ENCODE measurements at places on chromosomes 11 and 22.

DNA sequence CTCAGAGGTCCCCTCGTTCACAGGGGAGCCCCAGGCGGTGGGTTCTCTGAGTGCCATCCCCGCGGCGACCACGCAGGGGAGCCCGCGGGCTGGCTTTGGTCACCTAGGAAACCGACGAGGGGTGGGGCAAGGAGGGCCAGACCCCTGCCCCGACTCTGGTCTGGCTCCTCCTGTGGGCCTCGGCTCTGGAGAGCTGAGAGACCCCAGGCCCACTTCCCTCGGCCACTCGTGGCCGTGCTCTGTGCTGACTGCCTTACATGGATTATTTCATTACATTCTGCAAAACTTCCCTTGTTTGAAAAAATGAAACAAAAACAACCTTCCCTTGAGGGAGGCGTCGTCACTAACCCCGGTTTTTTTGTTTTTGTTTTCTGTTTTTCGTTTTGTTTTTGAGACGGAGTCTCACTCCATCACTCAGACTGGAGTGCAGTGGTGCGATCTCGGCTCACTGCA, 15.1 kb upstream of the CYTH4 start:
- DNase-seq: peak; percentile 65

DNA sequence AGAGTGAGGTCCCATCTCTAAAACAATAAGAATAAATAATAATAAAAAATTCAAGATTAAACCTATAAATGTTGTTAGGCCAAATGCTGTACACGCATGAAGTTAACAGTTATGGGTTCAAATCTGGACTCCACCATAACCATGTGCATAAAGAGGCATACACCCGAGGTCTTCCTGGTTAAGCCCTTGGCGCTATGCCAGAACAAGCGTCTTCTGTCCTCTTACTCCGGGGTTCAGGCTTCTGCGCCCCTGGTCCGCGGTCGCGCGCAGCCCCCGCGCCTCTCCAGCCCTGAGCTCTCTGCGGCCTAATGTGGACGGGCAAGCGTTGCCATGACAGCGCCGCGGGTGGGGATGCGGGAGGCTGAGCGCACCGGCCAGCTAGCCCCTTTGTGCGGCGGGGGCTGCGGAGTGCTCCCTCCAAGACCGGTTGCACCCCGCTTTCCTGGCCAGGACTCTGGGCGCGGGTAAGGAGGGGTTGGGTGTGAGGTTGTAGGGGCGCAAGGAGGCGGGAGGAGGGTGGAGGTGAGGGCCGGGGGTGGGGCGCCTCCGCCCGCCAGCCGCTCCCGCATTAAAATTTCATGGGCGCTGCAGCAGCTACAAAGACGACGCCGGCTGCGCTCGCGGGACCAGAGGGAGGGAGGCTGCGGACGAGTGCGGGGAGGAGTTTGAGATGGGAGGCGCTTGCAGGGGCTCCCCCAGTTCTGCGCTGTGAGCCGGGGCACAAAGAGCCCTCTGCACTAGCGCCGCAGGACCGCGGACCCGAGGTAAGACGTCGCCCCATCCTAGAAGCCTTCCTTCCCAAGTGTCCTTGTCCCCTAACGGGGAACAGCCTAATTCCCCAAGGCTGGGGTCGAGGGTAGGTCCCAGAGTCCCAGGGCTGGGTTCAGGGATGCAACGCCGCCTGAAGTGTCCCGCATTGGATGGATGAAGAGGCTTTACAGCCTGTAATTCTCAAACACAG, at the start of gene MIAT:
TSS of gene MIAT (plus strand) at position 698 of the 961 bp plus-strand sequence.
- no peak for DNase-seq

DNA sequence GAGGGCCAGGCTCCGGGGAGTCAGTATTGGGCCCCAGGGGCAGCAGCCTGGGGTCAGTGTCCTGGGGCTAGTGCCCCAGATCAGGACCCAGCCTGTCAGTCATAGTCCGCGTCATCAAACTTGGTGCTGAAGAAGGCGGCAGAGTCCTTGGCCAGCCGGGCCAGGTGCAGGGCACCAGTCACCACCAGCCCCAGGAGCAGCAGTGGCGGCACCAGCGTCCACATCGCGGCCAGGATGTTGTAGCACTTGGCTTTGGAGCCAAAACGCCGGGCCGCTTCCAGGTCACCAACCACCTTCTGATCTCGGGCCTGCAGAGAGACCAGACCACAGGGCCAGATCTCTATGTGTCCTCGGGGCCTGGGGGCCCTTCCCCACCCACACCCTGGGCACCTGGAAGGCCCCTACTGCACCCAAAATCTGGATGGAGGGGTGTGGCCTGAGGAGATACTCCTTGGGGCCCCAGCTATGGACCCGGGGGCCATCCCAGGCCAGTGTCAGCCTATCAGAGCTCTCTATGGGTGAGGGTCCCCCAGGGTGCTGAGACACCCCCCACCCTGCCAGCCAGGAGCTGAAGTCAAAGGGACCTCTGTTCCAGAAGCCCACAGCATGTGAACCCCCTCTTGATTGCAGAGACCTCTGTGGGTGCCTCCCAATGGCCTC, 790 bp downstream of the IFITM5 start:
- DNase-seq: no peak

GRCh38 chr11:12234221-12234620, 123.8 kb downstream of the MICAL2 start:
- DNase-seq: no peak

DNA sequence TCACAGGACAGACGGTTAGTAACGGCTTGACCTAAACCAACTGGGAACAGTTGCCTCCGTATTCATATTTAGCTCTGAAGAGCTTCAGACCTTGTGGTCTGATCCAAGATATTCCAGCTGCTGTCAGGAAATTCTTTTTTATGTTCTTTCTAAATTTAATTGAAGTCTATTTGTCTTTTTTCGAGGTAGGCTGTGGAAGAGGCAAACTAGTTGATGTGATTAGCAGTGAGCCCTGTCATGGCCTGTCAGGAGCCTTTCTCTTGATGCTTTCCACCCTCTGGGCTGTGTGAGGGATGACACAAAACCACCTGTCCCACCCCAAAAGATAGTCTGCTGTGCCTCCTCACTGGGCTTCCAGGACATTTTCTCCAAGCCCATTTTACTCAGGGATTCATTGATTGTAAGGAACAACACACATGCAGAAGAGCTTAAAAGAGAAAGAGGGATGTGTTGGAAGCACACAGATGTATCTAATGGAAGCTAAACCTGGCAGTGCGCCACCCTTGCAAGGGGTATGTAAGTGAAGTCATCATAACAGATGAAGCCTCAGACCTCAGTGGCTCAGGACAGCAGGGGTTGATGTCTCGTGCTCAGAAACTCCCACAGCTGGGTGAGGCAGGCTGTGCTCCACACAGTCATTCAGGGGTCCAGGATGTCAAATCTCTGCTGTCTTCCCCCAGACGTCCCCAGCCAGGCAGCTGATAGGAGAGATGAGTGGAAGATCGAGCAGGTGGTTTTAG, 170.0 kb downstream of the NCAM1 start:
- DNase-seq: no peak

- no peak for DNase-seq
These were observed 632.9 kb upstream of the CADM1 start for GRCh38 chr11:116136987-116137674.

GRCh38 chr11:114237321-114238280, 58.6 kb upstream of the NNMT start:
- DNase-seq: no peak

GRCh38 chr11:57562596-57562995, 4.9 kb downstream of the UBE2L6 start:
- no peak for DNase-seq

DNA sequence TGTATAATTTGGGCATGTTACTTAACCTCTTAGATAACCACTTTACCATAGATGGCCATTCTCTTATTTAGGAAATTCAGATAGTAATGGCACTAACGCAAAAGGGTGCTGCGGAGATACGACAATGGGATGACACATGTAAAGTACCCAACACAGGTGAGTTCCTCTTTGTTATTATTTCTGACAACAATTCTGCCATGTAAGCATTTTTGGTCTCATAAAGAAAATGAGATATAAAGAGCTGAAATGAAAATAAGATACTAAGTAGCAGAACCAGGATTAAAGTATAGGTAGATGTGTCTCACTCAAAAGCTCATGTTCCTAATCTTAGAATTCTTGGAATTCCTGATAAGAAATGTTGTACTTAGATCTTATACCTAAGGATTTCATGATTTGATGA, 260.2 kb upstream of the CCDC90B start:
- no peak for DNase-seq

DNA sequence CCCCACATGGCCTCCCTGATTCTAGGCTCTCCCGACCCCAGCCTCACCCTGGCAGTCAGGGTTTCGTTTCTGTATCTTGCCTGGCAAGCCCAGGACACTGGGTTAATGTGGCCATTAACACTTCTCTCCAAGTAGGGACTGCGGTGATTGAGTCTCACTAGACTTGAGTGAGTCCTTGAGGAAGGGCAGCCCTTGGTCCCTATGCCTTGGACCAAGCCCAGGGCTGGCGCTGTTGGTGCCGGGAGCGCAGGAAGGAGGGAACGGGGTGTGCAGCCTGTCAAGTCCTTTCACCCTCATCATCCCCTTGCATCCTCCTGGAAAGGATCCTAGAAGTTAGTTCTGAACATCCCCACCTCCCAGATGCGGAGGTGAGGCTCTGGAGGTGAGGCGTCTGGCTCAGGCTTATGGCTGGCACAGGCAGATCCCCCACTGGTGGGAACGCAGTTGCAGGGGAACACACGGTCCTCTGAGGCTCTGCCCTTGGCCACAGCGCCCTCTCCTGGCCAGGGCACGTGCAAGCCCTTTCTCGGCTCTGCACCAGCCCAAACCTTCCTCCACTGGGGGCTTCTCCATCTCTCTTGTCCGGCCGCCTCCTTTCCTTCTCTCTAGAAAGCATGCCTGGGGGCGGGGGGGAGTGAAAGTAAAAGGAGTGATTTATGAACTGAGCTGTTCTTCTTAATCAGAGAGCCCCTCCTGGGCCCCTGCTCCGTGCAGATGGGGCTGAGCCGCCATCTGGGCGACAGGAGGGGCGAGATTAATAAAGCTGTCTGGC, 56.7 kb downstream of the TP53I11 start:
- peak; percentile 47 for DNase-seq

DNA sequence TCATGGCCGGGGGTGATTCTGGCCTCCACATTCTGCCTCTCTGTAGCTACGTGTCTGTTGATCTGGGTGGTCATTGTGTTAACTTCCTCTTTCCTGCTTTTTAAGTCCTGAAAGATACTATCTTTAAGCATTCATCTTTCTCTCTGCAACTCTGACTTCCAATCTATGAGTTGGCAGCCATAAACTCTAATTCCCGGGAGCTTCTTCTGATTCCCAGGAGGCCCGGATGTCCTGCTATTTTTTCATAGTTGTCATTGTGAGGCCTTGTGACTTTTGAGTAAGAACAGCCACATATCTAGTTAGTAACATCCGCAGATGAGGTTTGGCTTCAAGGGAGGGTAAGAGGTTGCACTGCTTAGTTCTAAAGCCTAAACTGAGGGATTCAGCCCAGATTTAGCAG, 107.8 kb downstream of the SYN3 start:
- DNase-seq: no peak

DNA sequence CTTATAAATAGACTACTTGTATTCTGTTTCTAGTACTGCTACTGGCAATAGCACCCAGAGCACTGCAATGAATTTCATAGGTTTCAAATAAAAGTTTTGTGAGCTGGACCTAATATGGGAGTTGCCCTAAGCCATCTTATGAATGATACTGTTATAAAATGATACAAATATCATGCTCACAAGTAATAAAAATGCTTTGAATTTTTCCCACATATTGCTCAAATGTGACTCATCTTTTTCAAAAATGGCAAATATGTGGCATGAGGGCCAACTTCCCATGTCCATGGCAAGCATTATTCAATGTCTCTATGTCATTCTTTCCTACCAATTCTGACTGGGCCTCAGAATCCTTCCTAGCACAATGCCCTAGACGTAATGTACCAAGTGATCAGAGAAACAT, 137.6 kb downstream of the TRPC6 start:
- DNase-seq: no peak

DNA sequence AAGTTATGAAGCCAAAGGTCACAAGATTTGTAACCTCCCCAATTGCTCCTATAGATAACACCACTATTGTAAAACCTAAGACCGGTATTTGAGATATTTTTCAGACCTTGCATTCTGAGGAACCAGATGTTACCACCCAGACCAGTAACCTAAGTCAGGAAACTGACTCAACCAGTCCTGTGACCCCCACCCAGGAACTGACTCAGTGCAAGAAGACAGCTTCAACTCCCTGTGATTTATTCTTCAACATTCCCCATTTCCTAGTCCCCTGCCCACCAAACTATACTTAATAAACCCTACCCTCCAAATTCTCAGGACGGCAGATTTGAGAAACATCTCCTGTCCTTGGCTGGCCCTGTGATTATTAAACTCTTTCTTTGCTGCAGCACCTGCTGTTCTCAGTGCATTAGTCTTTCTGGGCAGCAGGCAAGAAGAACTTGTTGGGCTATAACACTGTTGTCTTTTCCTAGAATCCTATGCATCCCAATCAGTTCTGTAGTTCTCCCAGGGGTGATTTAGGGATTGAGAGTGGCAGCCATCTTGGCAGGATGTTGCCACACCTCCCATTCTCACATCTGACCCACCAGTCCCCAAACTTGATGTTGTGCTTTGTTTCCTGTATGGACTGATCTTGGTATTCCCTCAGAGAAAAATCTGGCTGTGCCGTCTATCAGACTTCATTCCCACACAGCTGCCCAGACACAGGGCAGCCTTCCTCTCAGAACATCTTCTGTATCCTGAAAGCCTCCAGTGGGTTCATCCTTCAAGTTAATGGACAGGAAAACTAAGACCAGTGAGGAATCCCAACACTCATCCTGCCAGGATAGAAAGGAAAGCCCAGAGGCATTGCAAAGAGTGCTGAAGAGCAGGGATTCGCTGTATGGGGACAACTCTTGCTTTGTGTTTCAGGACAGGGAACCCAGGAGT, 104.0 kb downstream of the PDE2A start:
- no peak for DNase-seq

- no peak for DNase-seq
These were observed 10.4 kb downstream of the DGAT2 start for GRCh38 chr11:75778962-75779361.

DNA sequence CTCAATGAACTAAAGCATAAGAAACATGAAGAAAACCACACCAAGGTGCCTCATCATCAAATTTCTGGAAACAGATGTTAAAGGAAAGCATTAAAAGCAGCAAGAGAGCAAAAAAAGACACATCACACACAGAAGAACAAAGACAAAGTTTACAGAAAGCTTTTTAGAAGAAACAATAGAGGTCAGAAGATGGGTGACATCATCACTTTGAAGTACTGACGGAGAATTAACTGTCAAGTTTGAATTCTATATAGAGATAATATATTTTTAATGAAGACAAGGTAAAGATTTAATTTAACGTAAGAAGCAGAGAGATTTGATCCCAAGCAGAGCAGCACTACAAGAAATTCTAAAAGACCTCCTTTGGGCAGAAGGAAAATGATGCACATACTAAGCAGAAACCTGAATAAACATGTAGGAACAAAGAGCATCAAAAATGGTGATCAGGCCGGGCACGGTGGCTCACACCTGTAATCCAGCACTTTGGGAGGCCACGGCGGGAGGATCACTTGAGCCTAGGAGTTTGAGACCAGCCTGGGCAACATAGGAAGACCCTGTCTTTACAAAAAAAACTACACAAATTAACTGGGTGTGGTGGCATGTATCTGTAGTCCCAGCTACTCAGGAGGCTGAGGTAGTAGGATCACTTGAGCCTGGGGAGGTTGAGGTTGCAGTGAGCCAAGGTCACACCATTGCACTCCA, 63.3 kb upstream of the RTL6 start:
- DNase-seq: no peak

- DNase-seq: no peak
These were observed 10.6 kb downstream of the CARS1 start for GRCh38 chr11:3046641-3047040.
